SK-N-DZ (cell line): ENCODE measurements at places on chromosomes 4 and X.

GRCh38 chr4:124807421-124807820 is 94.9 kb upstream of the ANKRD50 start:
- no peak for DNase-seq

- no peak for DNase-seq
Measured at GRCh38 chr4:118955515-118955914, 66.9 kb downstream of the SYNPO2 start.

GRCh38 chrX:17433965-17434364 is 59.0 kb downstream of the NHS start:
- no peak for DNase-seq

DNA sequence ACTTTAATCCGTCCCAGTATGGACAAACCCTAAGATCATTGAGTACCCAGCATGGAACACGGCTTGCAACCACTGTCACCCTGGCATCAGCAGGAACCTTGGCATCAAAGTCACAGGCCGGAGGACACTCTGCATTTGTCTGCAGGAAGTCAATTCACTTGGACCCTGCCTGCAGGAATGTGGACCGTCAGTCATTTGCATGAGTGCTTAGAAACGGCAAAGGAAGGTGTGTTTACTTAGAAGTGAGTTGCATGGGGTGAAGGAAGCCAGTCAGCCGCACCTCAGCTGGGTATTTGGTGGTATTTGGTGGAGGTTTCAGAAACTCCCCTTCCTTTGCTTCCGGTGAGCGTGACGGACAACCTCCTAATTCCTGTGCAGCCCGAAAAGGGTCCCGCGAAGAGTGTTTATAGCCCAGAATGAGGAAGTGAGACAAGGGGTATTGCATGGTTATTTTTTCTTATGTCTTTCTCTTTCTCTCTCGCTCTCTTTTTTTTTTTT is 15.5 kb downstream of the P2RY8 start:
- DNase-seq: no peak

- DNase-seq: no peak
Measured at GRCh38 chr4:186931519-186931918, 207.9 kb upstream of the FAT1 start.

DNA sequence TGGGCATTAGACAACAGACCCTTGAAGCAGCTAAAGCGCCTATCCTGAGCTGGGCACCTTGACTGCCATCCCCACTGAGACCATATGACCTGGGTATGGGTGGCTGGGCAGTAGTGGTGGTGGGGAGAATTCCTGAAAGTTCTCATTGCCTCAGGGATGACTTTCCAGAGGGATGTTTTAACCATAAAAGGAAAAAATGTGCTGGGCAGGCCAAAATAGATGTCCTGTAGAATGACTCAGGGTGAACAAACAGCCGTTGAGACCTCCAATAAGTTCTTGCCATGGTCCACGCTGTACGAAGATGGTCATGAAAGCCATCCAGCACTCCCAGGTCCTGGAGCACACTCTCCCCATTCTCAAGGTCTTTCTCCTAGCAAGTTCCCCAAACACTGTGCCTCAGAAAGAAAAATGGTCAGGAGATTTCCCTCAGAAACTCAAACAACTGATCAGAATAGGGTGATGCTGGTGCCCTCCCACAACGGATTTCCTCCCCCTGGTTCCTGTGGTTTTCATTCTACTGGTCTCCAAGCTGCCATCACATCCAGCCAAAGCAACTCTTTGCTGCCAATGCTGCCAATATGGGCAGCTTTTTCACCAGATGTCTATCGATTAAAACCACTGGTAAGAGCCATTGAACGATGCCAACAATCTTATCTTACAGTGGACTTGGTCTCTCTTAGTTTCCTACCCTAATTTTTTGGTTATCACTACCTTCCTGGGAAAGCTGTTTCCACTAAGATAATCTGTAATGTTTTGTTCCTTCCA is 11.2 kb downstream of the CDKN2AIP start:
- no peak for DNase-seq

GRCh38 chr4:25100021-25100555 is 60.2 kb downstream of the SEPSECS start:
- no peak for DNase-seq
